ENCODE measurements at places on chromosomes 4 and X.
A peak's percentile ranks its signal among the peaks of the same experiment; 100 is the strongest.

DNA sequence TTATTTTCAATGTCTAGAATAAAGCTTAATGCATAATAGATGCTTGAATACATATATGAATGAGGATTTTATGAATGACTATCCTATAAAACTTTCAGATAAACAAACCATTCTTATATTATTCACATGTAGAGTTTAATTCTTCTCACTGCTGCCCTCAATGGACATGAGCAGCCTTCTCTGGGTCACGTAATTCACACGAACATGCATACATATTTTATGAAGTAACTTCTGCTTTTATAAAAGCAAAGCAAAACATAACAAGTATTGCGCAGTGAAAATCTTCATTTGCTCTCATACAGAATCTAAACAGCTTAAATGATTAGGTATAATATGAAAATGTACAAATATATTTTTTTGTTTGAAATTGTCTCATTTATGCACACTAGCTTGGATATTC is 116.7 kb downstream of the TMA16 start:
- DNase-seq: peak; percentile 70

GRCh38 chr4:153221783-153222706 is 17.8 kb downstream of the TRIM2 start:
- peak; percentile 74 for DNase-seq

DNA sequence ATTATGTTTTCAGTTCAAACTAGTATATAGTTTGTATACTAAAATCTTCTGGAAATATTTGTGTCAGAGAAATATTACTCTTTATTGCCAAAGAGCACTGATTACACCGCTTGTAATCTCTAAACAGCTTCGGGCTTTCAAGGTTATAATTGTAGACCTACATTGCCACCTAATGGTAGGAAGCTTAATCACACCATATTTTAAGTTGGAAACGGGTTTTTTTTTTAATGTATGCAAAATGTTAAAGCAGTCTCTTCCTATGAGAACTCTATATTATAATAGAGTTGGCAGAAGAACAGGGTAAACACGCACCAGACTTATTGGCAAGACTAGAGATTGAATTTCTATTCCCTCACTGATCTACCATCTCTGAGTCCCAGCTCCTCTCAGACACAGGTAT is 19.5 kb upstream of the NFXL1 start:
- peak; percentile 52 for DNase-seq

- DNase-seq: no peak
These were observed 163.5 kb upstream of the GYPA start for GRCh38 chr4:144304025-144304424.

DNA sequence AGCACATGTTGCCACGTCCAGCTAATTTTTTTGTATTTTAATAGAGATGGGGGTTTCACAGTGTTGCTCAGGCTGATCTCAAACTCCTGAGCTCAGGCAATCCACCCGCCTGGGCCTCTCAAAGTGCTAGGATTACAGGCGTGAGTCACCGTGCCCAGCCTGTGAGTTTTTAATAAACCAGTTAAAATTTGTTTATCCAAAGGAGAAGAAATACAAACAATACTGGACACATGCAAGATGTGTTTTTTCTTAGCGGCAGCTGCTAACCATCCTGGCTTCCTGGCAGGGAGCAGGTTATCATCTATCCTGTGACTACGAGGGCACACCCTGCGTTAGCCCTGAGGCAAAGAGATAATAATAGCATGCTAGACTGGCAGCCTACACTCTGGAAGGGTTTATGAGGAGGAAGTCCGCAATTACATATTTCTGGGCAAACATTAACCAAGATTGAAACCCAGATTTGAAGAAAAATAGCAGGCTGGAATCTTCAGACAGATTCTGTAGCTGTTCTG is 191.4 kb downstream of the SPRY1 start:
- no peak for DNase-seq
